A549 treated with DMSO at 1 μM for 4 hours (cell line): ENCODE measurements at places on chromosomes 5 and 9. TPM values are rescaled to one million over a fixed set of nuclear protein-coding genes. Genes with fewer than 3 reads are reported as not detected.

The IGFBPL1 gene
- total RNA-seq = 2.3 to 3.2 TPM (median 2.9 TPM) in 5 replicates

The PCDHGB5 gene
- total RNA-seq = 2.3 to 2.7 TPM (median 2.6 TPM) in 5 replicates

The UBAC1 gene
- total RNA-seq = 27.7 to 39.2 TPM (median 36.4 TPM) in 5 replicates

The ARHGEF37 gene
- total RNA-seq = 0.73 to 1.3 TPM (median 0.89 TPM) in 5 replicates

The OSTF1 gene
- total RNA-seq = 13.6 to 16.6 TPM (median 15.2 TPM) in 5 replicates

The SOHLH1 gene
- not detected in 5 replicates for total RNA-seq

The SIT1 gene
- not detected in 5 replicates for total RNA-seq

The SOX30 gene
- 0.03 to 0.05 TPM in 2 of 5 replicates, not detected in the others for total RNA-seq

The IFNA17 gene
- not detected in 5 replicates for total RNA-seq

The ANKRD34B gene
- total RNA-seq = 0.03 to 0.09 TPM (median 0.05 TPM) in 4 of 5 replicates, not detected in the other

The FOXD4L5 gene
- 0.06 to 0.10 TPM in 2 of 5 replicates, not detected in the others for total RNA-seq
